ENCODE measurements at places on chromosomes 12 and 14. TPM values are rescaled to one million over a fixed set of nuclear protein-coding genes. Genes with fewer than 3 reads are reported as not detected.
A peak's percentile ranks its signal among the peaks of the same experiment; 100 is the strongest.

GLI1 gene
- 0.57 TPM for total RNA-seq

LMNTD1 gene
- total RNA-seq = 0.57 TPM

TSHR gene
- total RNA-seq = not detected

- DNase-seq = no peak
These were observed 31.8 kb downstream of the SLC16A7 start for GRCh38 chr12:59627582-59627981.

GRCh38 chr12:13504074-13504473, 307.5 kb downstream of the EMP1 start:
- no peak for DNase-seq

GRCh38 chr12:51362307-51362706, 15.8 kb upstream of the CELA1 start:
- DNase-seq = no peak

- peak; percentile 79 for DNase-seq
These were observed at the start of gene CCDC85C for GRCh38 chr14:99603471-99604277. CCDC85C (minus strand) TSS chr14:99604207; CDS start chr14:99603959, 248 bp downstream.

DNA sequence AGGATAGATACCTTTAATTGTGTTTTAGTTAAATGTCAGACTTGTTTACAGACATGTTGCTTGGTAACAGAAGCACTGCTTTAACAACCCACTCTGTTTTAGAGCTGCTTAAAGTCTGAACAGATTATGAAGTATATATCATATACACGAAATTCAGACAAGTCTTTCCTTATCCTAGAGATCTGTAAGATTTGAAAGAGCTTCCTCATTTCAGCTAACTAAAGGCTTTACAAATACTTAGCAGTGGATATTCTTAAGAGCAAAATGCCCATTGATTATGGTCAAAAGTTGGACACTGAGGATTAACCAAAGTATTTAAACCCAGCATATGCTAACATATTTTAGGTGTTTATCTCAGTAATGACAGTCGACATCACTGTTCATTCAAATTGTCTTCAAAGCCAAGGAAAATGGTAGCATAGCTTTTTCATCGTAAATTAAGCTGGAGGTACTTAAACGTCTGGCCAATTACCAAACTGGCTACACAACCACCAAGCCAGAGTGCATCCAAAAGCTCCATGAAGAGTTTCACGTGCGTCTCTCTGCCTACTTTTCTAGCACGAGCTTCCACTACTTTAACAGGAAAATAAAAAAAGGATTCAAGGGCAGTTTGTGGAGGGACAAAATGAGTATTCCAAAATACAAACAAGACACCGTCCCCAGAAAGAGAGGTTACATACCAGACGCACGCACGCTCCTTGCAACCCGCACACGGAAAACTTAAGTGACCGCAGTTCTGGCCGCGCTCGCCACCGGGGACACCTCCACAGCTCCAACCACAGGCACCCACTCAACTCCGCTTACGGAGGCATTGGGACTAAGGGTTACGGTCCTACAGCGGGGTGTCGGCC, 565 bp downstream of the CEP83 start:
- no peak for DNase-seq

DNA sequence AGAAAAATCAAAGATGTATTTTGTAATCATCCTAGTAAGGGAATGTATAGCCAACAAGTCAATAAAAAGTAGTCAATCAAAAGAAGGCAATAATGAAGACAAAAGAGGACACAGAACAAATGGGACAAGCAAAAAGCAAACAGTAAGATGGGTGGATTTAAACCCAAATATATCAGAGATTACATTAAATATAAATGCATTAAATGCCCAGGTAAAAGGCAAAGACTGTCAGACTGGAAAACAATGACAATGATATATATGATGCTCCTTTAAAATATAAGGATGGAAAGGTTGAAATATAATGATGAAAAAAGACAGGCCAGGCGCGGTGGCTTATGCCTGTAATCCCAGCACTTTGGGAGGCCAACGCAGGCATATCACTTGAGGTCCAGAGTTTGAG, 35.7 kb downstream of the NEMF start:
- no peak for DNase-seq

Data from Daoy (cell line).